ENCODE measurements at places on chromosomes 5 and 9.

GRCh38 chr5:68251386-68251785 is 35.8 kb downstream of the PIK3R1 start:
- no peak for DNase-seq

DNA sequence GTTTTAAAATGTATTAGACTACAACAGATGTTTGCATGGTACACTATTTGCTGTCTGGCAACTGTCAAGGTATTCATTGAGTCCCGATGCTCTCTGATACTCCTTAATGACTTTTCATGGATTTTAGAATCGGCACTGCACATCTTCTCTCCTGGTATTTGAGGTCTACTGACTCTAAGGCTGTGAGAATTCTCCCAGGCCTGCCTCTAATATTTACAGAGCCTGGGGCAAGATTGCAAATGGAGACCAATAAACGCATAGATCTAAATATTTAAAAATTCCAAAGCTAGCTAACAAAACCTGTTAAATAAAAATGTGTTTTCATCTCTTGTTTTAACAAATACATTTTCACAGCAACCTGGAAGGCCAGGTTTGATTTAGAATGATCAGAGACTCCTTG is 291.4 kb upstream of the RFX3 start:
- DNase-seq = no peak

DNA sequence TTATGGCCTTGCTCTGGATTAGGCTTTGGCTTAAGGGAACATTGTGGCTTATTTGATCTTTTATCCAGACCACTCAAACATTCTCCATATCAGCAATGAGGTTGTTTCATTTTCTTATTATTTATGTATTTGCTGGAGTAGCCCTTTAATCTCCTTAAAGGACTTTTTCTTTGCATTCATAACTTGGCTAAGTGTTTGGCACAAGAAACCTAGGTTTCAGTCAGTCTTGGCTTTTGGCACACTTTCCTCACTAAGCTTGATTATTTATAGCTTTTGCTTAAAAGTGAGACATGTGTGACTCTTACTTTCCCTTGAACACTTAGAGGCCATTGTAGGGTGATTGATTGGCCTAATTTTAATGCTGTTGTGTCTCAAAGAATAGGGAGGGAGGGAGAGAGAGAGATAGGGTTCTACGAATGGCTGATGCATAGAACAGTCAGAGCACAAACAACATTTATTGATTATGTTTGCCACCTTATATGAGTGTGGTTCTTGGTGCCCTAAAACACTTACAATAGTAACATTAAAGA is 2265.3 kb upstream of the C9orf72 start:
- DNase-seq = no peak

- no peak for DNase-seq
Observed at GRCh38 chr9:134739660-134739968, 98.0 kb downstream of the COL5A1 start.

GRCh38 chr5:78731884-78732283 is 83.3 kb upstream of the LHFPL2 start:
- DNase-seq = no peak

DNA sequence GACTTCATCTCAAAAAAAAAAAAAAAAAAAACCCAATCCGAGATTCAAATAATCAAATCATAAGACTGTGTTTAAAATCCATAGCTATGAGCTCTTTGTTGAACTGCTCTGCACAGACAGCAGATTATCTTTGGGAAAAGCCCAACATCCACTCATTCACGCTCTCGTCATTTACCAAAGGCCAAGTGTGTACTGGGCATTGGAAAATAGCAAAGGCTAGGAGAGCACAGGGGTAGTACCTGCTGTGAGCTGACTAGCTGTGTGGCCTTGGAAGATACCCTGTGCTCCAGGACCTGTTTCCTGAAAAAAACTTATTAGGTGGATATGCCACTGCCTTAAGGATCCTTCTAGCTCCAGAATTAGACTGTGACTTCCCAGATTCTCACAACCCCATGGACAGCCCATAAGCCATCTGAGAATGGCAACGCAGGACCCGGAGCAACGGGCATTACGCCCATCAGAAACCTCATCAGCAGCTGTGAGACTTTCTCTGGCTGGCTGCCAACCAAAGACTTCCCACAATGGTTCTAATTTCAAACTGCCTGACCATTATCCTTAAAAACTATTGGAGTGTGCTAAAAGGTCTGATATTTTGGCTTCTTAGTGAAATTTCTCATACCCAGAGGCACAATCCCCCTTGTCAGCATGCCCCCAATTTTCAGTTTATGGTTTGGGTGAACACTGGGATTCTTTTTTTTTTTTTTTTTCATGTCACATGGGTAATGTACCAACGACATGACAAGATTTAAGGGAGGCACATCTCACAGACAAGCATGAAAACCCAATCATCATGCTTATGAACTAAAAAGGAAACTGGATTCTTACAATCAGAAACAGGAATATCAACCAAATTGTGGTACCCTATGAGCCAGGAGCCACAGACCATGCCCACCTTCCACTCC is 16.8 kb downstream of the SERINC5 start:
- DNase-seq = peak; percentile 48

DNA sequence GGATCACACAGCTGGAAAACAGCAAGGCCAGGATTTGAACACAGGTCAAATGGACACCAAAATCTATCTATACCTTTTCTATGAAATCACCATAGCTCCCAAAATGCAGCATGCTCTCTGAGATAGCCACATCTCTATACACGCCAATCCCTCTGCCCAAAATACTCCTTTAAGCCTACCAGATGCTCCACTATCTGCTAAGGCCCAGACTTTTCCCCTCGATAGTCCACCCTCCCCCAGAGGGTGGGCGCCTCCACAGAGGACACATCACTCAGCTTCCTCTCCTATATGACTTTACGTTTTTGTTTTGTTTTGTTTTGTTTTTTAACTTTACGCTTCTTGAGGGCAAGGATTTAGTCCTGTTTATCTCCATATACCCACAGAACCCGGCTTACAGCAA is 46.8 kb downstream of the MTMR12 start:
- DNase-seq = no peak

GRCh38 chr5:69113851-69114250 is 20.0 kb downstream of the SLC30A5 start:
- DNase-seq = no peak

GRCh38 chr5:15587916-15588315 is 87.9 kb downstream of the FBXL7 start:
- DNase-seq = no peak

All from small intestine (tissue), 16 donors.